Liver (tissue), 10 donors: ENCODE measurements at places on chromosomes 4 and X. TPM values are rescaled to one million over a fixed set of nuclear protein-coding genes. Genes with fewer than 3 reads are reported as not detected.

TLL1 gene
- 0.04 TPM for polyA plus RNA-seq

GUCY1A1 gene
- polyA plus RNA-seq: 2.8 TPM

MTTP gene
- polyA plus RNA-seq: 58.4 TPM

PLS3 gene
- 72.7 TPM for polyA plus RNA-seq

ATG4A gene
- 14.9 TPM for polyA plus RNA-seq

PPID gene
- 15.1 TPM for polyA plus RNA-seq

RBMXL3 gene
- not detected for polyA plus RNA-seq

CT45A10 gene
- polyA plus RNA-seq: not detected

PNCK gene
- polyA plus RNA-seq: not detected

SPANXA2 gene
- not detected for polyA plus RNA-seq

CSTF2 gene
- polyA plus RNA-seq: 3.9 TPM

GAGE12C gene
- not detected for polyA plus RNA-seq

GPC3 gene
- 1.3 TPM for polyA plus RNA-seq

PNPLA4 gene
- polyA plus RNA-seq: 28.3 TPM

SMIM31 gene
- polyA plus RNA-seq: not detected

BEND2 gene
- polyA plus RNA-seq: not detected

NAA11 gene
- polyA plus RNA-seq: not detected

RIPPLY1 gene
- polyA plus RNA-seq: 3.0 TPM

VCX2 gene
- not detected for polyA plus RNA-seq

MRFAP1 gene
- polyA plus RNA-seq: 176 TPM

SRPX2 gene
- 2.7 TPM for polyA plus RNA-seq

TCP11X2 gene
- not detected for polyA plus RNA-seq

COL4A6 gene
- 0.07 TPM for polyA plus RNA-seq

COL25A1 gene
- polyA plus RNA-seq: 0.61 TPM

SLIT2 gene
- 0.44 TPM for polyA plus RNA-seq

PTPN13 gene
- 0.36 TPM for polyA plus RNA-seq

DMD gene
- polyA plus RNA-seq: 14.6 TPM

RRH gene
- not detected for polyA plus RNA-seq

KIAA1210 gene
- polyA plus RNA-seq: not detected

RIBC1 gene
- 0.42 TPM for polyA plus RNA-seq

FRAS1 gene
- 0.28 TPM for polyA plus RNA-seq

ALB gene
- 33,802 TPM for polyA plus RNA-seq

SEPSECS gene
- 10.3 TPM for polyA plus RNA-seq

FAM53A gene
- 2.2 TPM for polyA plus RNA-seq

IL2RG gene
- polyA plus RNA-seq: 3.6 TPM

RHOXF2B gene
- polyA plus RNA-seq: not detected

NDNF gene
- 0.10 TPM for polyA plus RNA-seq

AMBN gene
- not detected for polyA plus RNA-seq

ZNF827 gene
- polyA plus RNA-seq: 0.72 TPM

HCFC1 gene
- 12.1 TPM for polyA plus RNA-seq

HSFX2 gene
- polyA plus RNA-seq: 0.20 TPM

NDST3 gene
- 0.66 TPM for polyA plus RNA-seq

TMEM31 gene
- polyA plus RNA-seq: not detected

RENBP gene
- polyA plus RNA-seq: 1.0 TPM

CT55 gene
- not detected for polyA plus RNA-seq

GRPEL1 gene
- 98.1 TPM for polyA plus RNA-seq

NPFFR2 gene
- polyA plus RNA-seq: not detected

PABPC4L gene
- 0.09 TPM for polyA plus RNA-seq

MSANTD1 gene
- 0.05 TPM for polyA plus RNA-seq
